ENCODE measurements at places on chromosomes 13 and 19. TPM values are rescaled to one million over a fixed set of nuclear protein-coding genes. Genes with fewer than 3 reads are reported as not detected.

- no peaks in the 10 kb centered on the region for H3K4me1 ChIP-seq
- DNase-seq = no peak
- H3K27me3 ChIP-seq = no peaks in the 10 kb centered on the region
- H3K27ac ChIP-seq = no peak overlapping the region
- no peaks in the 10 kb centered on the region for H3K36me3 ChIP-seq
Measured at GRCh38 chr13:24747248-24748060, 16.5 kb upstream of the RNF17 start.

- peak; percentile 72 for DNase-seq
- H3K4me1 ChIP-seq = peaks cover 7% of the 10 kb centered on the region
- H3K4me3 ChIP-seq = no peak overlapping the region
- no peaks in the 10 kb centered on the region for H3K36me3 ChIP-seq
Measured at GRCh38 chr19:15584541-15585115, 30.4 kb upstream of the CYP4F8 start.

GRCh38 chr13:32041429-32041828, 9.9 kb downstream of the FRY start:
- H3K27ac ChIP-seq = no peak overlapping the region
- no peak for DNase-seq
- H3K36me3 ChIP-seq = no peaks in the 10 kb centered on the region
- peaks cover 20% of the 10 kb centered on the region for H3K4me1 ChIP-seq
- no peak overlapping the region for H3K4me3 ChIP-seq
- H3K27me3 ChIP-seq = no peaks in the 10 kb centered on the region

- no peaks in the 10 kb centered on the region for H3K27me3 ChIP-seq
- no peak overlapping the region for H3K4me3 ChIP-seq
- H3K4me1 ChIP-seq = no peaks in the 10 kb centered on the region
Measured at GRCh38 chr19:30175987-30176386, 196.2 kb upstream of the ZNF536 start.

The NAXD gene
- total RNA-seq = 33.4 TPM

The LENG8 gene
- total RNA-seq = 535 TPM

The KLF1 gene
- not detected for total RNA-seq

The CYP2B6 gene
- total RNA-seq = not detected

The GRIK5 gene
- 0.17 TPM for total RNA-seq

The PINLYP gene
- total RNA-seq = 0.84 TPM
